ENCODE measurements at places on chromosomes 2 and 18.

GRCh38 chr18:361100-361732, 93.4 kb upstream of the THOC1 start:
- DNase-seq = no peak

DNA sequence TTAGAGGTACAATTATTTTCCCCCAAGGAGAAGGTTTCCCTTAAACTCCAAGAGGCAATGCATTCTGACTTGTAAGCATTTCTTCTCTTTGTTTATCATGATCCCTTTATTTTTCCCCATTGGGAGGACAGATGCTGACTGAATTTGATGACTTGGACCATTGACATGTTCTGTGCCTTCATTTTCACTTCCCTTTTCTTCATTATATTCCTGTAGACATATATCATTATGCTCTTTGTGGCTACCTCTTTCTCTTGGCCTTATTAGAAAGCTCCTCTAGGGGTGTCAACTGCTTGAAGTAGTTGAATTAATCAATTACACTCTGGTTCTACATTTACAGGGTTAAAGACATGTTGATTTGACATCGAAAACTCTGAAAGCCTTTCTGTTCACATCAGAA, 330.0 kb upstream of the DCC start:
- DNase-seq = no peak

DNA sequence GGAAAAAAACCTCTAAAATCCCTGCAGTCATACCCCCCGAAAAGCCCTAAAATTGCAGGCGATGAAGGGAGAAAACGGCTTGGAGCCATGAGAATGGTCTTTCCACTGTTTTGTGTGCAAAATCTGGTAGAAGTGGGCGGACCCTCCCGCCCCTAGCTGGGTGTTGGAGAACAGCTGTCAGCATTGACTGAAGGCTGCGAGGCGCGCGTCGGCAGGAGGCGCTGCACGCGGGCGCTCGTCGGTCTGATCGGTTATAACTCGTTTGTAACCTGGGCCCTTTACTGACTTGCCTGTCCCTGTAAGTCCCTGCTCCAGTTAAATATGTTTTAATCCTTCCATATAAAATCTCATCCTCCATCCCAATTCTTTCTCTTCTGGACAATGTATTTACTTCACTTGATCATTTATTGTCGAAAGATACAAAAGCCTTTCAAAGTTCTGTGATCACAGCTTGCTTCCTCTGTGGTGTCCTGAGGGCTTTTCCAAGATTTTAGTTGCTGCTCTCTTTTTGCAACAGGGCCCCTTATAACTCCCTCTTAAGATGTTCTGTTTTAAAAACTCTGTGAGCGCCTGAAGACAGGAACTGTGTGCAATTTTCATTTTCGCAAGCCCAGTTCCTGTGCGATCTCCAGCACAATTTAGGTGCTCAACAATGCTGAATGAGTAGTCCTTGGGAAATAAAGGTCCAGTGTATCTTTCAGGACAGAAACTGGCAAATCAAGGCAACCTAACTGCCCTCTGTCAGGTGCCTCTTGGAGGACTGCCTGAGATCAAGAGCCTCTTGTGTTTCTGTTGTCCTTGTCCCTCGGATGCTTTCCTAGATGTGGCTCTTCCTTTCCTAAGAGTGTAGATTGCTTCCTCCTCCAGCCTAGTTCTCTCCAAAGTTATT, 918 bp upstream of the HNRNPLL start:
- DNase-seq = peak; percentile 78

DNA sequence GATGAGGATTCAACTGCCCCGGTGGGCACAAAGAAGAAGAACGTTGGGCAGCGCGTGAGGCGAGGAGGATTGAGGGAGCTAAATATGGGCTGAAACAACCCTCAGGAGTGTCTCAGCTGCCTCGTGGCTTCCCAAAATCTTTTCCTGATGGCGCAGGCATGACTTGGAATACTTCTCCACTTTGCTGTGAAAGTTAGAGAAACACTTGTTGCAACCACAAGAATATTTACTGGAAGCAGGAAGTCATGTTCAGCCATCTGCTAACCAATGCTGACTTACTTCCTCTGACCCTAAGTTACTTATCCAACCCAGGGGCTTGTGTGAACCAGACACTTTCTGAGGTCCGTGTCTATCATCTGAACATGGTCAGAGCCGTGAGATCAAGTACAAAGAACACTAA, 148.8 kb downstream of the ARL4C start:
- DNase-seq = no peak

- no peak for DNase-seq
These were observed 169.4 kb downstream of the DDX1 start for GRCh38 chr2:15761056-15761455.

- no peak for DNase-seq
These were observed 75.9 kb downstream of the GTF3C3 start for GRCh38 chr2:196723571-196723970.

GRCh38 chr2:172845028-172845630, 109.5 kb downstream of the RAPGEF4 start:
- DNase-seq = no peak

DNA sequence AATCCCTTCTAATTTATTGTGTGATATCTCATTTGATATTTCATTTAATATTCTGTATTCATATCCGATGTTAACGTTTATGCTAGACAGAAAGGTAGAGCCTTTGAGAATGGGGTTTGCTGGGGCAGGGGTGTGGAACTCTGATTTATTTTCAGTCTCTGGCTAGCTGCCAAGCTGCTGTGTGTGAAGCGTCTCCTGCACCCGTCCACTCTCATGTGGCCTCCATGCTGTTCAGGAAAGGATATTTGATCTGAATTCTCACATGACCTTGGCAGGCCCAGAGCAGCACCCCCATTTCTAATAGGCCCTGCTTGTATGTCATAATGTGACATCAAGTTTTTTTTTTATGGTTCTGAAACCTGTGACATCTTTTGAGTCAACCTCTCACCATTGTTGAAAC, 1.6 kb downstream of the IL1R1 start:
- no peak for DNase-seq
